ENCODE measurements at places on chromosomes 11 and 22.

DNA sequence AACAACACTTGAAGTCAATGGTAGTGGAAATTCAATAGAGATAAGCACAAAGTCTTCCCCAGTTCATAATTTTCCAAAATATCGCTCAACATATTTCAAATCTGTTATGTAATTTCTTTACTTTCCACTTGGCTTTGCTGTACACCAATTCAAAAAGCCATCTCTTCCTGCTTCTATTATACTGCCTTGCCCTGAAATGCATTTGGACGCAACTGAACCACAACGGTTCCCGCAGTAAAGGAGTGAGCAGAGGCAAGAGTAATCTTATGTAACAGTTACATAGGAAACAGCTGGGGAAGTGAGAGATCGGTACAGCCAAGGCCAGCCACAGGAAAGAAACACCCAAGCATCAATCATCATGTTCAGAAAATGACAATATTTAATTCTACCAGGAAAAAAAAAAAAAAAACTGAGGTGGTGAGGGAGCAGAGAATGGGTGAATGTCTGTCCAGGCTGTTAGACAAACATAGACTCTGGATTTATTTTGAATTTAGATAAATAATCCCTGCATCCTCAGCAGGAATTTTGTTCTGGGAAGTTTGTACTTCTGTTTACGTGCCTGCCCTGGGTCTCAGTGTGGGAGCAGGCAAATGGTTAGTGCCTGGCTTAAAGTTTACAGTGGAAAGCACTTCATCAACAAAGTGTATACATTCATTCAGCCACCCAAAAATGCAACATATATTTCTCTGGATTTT lies 392.2 kb downstream of the ETS1 start:
- DNase-seq, result no peak

GRCh38 chr11:30878400-30878799 lies 292.2 kb upstream of the MPPED2 start:
- DNase-seq, result no peak

DNA sequence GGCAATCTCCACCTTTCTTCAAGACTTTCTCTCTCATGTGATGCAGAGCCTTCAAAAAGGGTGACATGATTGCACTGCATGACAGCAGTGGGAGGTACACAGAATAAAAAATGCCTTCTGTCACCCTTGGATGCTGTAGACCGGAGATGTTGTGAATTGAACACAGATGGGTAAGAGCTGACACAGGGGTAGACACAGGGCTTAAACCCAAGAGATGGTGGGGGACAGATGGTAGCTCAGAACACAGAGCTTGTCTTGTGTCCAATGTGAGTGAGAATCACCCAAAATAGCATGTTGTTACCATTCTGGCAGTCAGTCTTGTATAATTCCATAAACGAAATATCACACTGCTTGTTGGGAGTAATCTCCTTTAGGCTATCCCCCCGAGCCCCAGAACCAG lies 69.9 kb downstream of the JRKL start:
- no peak for DNase-seq

- DNase-seq, result no peak
Measured at GRCh38 chr11:77213029-77213579, 85.1 kb downstream of the MYO7A start.

DNA sequence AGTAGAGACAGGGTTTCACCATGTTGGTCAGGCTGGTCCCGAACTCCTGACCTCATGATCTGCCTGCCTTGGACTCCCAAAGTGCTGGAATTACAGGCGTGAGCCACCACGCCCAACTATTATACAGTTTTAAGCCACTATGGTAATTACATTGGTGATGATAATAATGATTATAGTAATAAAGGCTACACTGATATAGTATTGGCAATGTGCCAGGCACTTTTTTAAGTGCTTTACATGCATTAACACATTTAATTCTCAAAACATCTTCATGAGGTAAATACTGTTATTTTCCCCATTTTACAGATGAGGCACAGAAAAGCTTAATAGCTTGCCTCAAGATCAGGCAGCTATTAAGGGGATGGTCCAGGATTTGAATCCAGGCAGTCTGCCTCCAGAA lies 222.5 kb downstream of the SOX6 start:
- DNase-seq, result no peak

GRCh38 chr11:96116376-96116775 lies 192.5 kb upstream of the MTMR2 start:
- no peak for DNase-seq

DNA sequence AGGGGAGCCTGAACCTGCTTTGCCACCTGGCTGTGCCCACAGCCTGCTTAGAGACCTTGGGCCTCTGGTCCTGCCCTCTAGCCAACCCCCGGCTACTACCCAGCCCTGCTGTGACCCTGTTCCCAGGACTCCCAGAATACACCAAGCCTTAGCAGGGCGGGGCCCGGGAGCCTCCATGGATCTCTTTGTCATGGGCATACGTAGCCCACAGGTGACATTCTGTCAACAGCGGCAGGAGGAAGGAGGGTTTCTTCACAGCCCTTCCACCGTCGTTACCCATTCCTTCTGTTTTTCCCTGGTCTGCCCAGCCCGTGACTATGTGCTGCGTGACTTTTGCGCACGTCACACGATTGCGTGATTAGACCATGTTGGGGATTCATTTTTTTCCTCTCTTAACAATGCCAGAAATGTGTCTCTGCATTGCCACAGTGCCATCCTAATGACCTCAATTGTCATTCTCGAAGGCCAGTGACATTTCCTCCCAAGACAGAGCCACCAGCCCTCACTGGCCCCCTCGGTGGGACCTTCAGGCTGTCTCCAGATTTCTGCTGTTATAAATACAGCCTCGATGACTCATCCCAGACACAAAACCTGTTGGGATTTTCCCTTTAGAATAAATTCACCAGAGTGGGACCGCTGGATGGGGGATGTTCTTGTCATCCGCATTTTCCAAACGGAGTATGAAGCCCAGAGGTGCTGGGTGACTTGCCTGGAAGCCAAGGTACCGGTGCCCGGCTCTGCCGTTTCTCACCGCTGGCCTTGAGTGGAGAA lies 9.0 kb downstream of the SYT12 start:
- DNase-seq, result no peak

DNA sequence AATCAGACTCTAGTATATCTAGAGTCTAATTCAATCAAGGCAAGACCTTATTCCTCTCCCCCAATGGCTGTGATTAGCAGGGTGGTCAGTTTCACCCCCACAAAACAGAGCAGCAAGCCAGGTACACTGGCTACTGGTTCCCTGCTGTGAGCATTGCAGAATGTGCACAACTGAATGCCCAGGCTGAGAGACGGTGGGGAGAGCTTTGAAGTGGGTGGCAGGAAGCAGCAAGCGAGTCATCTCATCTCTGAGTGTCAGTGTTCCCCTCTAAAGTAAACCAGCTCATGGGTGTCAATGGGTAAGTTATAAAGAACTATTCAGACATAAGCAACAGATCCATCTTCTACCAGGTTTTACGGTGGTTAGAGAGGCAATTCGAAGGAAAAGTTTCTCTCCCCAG lies 37.6 kb downstream of the GAB4 start:
- no peak for DNase-seq

GRCh38 chr11:125088576-125089455 lies 22.6 kb downstream of the TMEM218 start:
- DNase-seq, result no peak

DNA sequence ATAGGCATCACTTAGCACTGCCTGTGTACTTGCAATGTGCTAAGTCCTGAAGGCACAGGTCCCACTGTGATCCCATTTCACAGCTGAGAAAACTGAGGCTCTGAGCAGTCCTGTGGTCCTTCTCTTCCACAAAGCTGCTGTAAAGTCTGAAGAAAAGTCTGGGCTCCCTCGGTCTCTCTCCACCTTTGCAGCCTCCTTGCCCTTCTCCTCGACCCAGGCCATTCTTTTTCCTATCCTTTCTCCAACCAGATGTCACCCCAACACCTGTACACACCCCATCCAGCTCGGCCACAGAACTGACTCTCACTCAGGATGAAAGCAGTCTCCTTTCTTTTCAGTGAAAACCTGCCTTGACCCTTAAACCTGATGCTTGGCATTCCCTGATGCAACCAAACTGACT lies 42.6 kb upstream of the SYT13 start:
- DNase-seq, result no peak
